Activated CD8-positive, alpha-beta memory T cell treated with anti-CD3 and anti-CD28 coated beads for 1 hour (primary cell): ENCODE measurements at places on chromosomes 6 and 20.

DNA sequence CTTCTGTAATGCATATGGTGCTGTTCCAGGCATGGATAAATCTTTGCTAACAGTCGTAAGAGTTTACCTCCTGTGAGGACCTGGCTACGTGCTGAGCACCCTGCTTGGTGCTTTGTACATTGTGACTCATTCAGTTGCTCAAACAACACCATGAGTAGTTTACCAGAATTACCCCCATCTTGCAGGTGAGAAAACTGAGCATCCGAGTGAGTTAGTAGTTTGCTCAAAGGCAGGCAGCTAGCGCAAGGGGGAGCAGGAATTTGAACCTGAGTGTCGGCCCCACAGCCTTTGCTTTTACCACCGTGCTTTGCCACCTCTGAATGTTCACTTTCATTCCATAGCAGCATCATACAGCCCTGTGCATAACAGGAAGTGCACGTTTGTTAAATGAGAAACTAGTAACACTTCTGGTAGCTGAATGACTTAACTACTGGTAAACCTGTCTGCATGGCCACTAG, 121.9 kb downstream of the MTHFD1L start:
- no peak for DNase-seq

- DNase-seq: no peak
These were observed 3.5 kb downstream of the C20orf204 start for GRCh38 chr20:64039293-64040160.

DNA sequence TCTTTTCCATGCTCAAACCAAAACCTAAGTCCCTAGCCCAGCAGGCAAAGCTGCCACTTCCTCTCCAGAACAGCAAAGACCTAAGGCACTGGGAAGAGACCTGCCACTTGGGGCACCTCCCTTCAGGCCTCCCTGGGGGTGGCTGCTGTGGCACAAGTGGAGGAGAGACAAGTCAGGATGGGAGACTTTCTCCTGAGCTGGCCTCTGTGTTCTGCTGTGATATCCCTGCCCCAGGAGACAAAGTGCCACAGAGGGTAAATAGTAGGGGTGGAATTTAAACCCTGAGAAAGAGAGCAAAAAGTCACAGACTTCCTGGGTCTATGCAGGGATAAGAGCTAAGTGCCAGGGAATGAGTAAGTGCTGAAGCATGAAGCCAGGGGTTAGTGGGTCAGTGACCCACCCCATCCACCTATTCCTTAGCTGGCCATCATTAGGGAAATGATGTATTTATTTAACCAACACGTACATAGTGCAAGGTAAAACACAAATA, 84.2 kb downstream of the MRPL14 start:
- DNase-seq: no peak

DNA sequence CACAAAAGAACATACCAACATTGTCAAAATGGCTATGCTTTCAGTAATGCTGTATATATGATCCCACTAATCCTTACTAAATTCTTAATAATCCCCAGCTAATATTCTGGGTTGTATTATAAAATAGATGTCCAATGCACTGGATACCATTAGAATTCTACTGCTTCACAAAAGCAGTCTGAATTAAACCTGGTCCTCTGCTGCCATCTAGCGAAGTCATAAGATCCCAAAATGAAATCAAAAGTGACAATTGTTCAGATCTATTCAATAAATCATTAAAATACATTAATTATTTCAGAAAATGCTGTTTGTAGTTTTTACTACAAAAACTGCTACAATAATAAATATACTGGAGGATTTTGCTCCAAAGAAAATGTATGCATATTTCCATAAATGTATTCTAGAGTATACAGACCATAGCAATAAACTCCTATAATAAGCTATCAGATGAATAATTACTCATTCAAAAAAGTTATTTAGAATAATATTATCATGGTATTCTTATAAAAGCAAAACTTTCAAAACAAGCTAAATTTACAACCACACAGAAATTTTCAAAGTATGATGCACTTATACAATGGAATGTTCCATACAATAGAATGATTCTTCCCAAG, 92.6 kb downstream of the RNGTT start:
- no peak for DNase-seq

DNA sequence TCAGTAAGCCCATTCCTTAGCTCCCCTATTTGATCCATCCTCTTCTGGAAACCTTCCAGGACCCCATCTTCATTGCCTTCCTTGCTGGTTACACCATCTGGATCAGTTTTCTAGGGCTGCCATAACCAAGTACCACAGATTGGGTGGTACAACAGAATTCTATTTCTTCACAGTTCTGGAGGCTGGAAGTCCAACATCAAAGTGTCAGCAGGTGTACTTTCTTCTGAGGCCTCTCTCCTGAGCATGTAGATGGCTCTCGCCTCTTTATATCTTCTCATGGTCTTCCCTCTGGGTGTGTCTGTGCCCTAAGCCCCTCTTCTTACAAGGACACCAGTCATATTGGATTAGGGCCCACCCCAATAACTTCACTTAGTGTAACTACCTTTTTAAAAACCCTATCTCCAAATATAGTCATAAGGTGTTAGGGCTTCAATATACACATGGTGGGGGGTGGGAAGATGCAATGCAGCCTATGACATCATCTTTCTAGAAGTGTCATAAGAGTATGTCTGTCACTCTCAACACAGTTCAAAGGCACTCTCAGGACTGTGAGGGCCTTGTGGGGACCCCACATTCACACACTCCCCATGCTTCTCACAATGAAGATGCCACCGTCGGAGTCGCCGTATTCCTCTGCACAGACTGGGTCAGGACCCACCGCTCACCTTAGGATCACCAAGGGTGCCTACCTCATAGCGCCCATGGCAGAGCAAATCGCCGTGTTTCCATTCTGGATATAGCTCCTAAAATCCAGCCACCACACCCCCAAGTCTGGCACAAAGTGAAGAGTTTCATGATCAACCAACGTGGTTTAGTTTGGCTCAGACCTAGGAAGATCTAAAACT, 12.2 kb upstream of the PRND start:
- DNase-seq: no peak

DNA sequence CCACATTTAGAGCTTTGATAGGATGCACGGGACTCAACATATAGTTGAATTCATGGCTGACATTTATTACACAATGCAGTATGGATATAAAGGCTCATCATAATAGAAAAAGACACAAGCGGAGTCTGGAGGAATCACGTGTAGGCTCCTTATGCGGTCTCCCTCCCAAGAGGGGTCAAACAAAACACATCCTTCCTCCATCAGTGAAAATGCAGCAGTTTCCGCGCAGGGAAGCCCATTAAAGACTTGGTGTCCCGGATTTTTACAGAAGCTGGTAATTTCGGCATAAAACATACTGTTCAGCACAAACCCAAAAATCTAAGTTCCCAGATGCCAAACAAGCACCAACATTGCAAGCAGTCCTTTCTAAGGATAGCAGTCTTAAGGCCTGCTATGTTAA, 1.1 kb downstream of the USP45 start:
- DNase-seq: no peak

- DNase-seq: no peak
These were observed at the start of gene MAS1L for GRCh38 chr6:29487660-29488059. Gene MAS1L (minus strand): TSS chr6:29487956. CDS start chr6:29487902, 54 bp downstream.

DNA sequence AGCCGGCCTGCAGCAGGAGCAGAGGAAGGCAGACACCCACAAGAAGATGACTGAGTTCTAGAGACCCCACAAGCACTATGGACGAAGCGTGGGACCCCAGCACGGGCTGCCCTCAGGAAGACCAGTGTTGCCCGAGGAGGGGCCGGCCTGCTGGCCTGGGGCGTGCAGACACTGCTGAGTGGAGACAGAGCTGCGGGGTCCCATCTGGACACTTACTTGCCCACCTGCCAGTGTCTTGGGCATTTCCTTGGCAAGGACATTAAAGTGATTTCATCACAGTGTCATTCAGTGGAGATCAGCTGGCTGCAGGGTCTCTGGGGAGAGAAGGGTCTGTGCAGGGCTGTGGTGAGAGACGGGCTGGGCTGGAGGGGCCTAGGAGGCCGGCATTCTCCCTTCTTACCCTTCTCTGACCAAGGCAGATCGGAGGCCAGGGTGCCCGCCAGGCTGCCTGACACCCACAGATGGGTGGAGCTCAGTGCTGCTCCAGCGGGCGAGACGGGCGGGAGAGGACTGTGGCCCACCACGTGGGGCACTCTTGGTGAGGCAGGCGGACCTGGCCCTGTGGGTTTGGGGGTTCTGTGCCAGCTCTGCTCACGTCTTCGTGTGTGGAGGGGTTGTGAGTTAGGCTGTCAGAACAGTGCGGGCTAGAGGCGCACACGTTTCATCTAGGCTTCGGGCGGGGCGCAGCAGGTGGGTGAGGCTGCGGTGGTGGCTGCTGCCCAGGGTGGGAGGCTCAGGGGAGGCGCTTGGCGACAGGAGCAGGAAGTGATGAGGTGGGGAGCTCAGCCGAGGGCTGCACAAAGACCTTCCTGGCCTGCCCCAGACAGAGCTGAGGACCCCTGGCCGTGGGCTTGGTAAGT, at the start of gene LIME1:
Gene LIME1 (plus strand): TSS at position 806 of the 860 bp plus-strand sequence. CDS start 886 bp downstream, outside the sequence.
- DNase-seq: peak; percentile 56

DNA sequence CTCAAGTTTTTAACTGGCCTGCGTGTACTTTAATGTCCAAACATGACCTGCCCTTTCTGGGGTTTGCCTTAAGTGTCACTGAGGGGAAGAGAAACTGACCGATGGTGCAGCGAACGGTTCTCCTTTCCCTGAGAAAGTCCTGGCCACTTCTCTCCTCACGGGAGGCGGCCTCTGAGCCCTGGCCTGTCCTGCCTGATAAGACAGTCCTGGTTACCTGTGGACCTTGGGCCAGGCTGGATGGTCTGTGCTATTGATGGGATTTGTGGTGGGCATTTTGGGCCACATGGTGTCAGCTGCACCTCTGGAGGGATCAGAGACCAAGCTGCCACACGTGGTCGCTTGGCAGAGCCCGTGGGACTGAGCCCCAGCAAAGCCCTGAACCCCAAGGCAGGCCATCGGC, 11.6 kb upstream of the NTSR1 start:
- no peak for DNase-seq

GRCh38 chr6:153842491-153842890, 196.5 kb upstream of the OPRM1 start:
- DNase-seq: no peak

- no peak for DNase-seq
These were observed 43.9 kb upstream of the CD93 start for GRCh38 chr20:23129891-23130621.

- DNase-seq: no peak
These were observed 94.9 kb downstream of the RFX6 start for GRCh38 chr6:116971959-116972358.

DNA sequence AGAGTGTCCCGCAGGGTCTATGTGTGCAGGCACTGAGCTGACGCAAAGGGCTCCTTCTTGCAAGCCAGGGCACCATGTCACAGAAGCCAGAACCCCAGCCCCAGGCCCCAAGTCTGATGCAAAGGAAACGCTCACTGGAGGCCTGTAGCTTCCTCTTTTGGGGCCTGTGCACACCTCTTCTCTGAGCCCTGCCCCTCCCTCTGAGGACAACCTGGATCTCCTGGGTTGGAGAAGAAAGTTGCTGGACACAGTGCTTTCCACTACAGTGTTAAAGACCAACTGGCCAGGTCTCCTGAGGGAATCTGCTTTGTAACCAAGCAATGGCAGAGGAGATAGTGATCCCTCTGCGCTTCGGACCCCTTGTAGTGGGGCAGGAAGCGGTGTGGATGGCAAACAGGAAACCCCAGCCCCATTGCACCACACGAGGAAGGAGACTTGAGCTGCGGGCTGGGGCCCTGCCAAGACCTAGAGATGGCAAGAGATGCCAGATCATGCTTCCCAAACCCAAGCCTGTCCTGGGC, 90.0 kb downstream of the PRND start:
- peak; percentile 45 for DNase-seq

GRCh38 chr6:45156075-45156474, 172.1 kb upstream of the RUNX2 start:
- DNase-seq: no peak

- DNase-seq: no peak
These were observed 158.7 kb upstream of the SLC22A16 start for GRCh38 chr6:110635096-110635495.

- no peak for DNase-seq
These were observed 23.0 kb upstream of the ECHDC1 start for GRCh38 chr6:127366282-127367022.

- no peak for DNase-seq
These were observed 19.9 kb downstream of the KCNS1 start for GRCh38 chr20:45080867-45081624.

DNA sequence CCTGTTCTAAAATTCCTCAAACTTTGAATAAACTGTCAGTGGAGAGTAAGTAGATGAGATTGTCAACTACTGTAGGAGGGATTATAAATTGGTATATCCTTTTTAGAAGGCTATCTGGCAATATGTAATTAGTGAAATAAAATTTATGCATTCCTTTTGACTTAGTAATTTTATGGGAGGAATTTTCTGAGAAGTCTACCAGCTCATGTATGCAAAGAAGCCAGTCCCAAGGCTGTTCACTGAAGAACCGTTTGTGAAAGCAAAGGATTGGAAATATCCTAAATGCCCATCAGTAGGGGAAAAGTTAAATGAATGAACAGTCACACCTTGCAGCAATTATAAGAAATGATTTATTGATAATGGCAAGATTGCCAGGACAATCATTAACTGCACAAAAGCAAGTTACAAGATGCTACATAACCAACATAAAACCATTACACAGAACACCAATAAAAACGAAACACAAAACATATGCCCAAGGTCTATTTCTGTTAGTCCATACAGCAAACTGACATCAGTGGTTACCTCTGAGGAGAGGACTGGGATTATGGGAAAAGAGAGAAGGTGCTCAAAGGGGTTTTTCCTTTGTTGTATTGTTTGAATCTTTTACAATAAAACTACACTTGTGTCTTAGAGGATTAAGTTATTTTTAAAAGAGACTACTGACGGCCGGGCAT, 4.6 kb upstream of the DSTN start:
- DNase-seq: no peak
